Renal pelvis (tissue), 12 donors: ENCODE measurements at places on chromosomes 13 and 19. TPM values are rescaled to one million over a fixed set of nuclear protein-coding genes. Genes with fewer than 3 reads are reported as not detected.
A peak's percentile ranks its signal among the peaks of the same experiment; 100 is the strongest.

ZNF8 gene
- polyA plus RNA-seq: 10.7 TPM

DNA sequence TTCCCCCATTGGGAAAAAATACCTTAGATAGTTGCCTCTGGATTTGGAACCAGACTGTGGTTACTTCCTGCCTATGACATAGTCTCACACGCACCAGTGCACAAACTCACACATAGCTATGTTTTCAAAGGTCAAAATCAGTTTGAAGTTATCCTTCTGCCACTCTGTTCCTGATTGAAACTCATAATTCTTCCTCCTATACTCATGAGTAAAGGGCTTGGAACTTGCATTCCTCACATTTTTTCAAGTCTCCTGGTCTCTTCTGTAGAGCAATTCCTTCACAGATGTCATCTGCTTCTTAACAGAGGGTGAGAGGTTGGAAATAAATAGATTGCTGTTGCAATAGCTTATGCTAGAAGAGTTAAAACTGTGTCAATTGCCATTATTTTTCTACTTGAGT lies 18.6 kb upstream of the POSTN start:
- DNase-seq: no peak

DNA sequence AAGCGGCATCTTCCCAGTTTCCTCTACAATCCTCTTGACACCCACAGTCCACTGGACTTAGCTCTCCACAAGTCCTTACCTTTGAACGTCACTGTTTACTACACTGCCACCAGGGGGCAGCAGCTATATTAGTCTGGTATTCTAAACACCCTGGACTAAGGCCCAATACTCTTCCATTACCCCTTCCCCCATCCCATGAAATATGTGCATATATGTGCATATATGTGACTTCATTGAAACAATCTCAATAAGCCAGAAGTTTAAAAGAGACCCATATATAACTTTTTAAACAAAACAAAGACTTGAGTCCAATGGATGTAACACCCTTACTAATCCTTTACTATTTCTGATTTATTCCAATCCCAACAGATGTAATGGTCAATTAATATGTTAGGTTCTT lies 15.5 kb downstream of the GGACT start:
- peak; percentile 36 for DNase-seq

GRCh38 chr19:6069268-6069791 lies 41.0 kb downstream of the RFX2 start:
- DNase-seq: no peak

DNA sequence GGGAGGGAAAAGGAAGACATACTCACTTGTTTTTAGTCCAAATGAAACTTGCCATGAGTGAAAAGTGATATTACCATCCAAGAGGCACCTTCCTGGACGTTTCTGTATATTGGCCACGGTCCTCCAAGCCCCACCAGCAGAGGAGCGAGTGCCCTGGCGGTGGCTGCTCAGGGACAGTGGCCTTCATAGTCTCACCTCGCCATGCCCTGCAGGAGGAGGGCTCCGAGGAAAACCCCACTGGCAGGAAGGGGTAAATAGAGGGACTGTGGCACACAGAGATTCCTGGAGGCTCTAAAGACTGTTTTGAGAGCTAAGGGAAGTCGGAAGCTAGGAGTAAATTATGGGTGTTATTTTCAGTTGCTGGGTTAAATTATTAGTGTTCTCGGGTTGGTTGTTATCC lies 98.4 kb upstream of the UBL3 start:
- DNase-seq: no peak

- no peak for DNase-seq
Measured at GRCh38 chr19:12833738-12834565, 427 bp downstream of the RTBDN start.
